ENCODE measurements at places on chromosomes 13 and 19. TPM values are rescaled to one million over a fixed set of nuclear protein-coding genes. Genes with fewer than 3 reads are reported as not detected.
A peak's percentile ranks its signal among the peaks of the same experiment; 100 is the strongest.

GRCh38 chr13:73714522-73714921 lies 419.7 kb downstream of the KLF12 start:
- DNase-seq: no peak

DNA sequence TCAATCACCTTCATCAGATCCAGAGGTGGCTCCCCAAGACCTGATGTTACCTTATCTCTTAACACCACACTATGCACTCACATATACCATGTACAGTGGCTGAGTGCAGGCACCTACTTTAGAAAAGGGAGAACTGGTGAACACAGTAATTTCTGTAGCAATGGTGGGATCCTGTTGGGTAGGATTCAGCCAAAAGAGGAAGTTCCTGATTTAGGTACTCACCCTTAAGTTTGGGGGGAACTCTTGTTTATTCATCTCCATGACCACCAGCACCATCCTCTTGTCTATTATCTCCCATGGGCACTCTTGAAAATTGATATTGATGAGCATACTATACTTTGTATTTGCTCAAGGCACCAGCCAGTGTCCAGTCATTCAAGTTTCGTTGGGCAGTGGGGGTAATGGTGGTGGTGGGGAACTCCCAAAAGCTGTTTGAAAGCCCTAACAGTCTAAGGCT lies 324.4 kb downstream of the LMO7 start:
- DNase-seq: no peak

GRCh38 chr19:19470579-19470978 lies 44.8 kb downstream of the TSSK6 start:
- DNase-seq: no peak

GRCh38 chr19:46173886-46174480 lies 25.9 kb downstream of the IGFL2 start:
- no peak for DNase-seq

DNA sequence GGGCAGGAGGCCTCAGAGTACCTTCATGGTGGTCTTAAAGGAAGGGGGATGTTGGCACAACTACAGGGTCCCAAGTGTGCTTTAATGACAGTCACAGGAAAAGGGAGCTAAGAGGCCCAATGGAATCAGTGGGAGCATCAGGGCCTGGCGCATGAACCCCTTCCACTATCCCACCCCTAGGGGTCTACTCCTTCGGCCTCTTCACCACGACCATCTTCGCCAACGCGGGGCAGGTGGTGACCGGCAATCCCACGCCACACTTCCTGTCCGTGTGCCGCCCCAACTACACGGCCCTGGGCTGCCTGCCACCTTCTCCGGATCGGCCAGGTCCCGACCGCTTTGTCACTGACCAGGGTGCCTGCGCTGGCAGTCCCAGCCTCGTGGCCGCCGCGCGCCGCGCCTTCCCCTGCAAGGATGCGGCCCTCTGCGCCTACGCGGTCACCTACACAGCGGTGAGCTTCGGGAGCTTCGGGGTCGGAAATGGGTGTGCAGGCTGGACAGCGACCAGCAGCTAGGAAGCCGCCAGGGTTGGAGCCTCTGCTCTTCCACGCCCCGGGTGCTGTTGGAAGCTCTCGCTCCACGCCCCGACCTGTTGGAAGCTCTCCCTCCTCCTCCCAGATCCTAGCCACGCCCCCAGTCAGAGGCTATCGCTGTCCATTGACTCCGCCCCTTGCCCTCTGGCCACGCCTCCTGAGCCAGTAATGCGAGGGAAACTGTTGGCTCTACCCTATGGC lies 6.0 kb downstream of the PLPPR2 start:
- no peak for DNase-seq

- DNase-seq: no peak
Measured at GRCh38 chr13:40379794-40380578, 286.5 kb downstream of the FOXO1 start.

- DNase-seq: no peak
Measured at GRCh38 chr13:33524086-33524485, 238.5 kb upstream of the STARD13 start.

GRCh38 chr19:2054763-2055162 lies 3.7 kb upstream of the MKNK2 start:
- DNase-seq: no peak

DNA sequence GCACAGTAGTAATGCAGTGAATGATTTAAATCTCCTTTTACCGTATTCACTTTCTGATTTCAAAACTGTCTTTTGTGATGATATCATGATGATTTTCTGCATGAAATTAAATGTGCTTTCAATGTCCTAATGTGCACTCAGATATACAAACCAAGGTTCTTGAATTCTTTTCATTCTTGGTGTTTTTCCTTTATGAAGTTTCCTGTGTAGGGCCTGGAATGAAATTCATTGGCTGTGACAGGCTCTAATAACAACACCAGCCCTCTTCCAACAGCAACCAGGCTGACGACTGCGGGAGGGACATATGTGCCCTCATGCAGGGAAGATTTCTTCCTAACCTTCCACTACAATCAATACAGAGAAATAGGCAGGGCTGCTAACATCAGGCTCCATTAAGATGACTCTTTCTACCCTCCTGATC lies 1052.0 kb downstream of the DIAPH3 start:
- peak; percentile 18 for DNase-seq

DNA sequence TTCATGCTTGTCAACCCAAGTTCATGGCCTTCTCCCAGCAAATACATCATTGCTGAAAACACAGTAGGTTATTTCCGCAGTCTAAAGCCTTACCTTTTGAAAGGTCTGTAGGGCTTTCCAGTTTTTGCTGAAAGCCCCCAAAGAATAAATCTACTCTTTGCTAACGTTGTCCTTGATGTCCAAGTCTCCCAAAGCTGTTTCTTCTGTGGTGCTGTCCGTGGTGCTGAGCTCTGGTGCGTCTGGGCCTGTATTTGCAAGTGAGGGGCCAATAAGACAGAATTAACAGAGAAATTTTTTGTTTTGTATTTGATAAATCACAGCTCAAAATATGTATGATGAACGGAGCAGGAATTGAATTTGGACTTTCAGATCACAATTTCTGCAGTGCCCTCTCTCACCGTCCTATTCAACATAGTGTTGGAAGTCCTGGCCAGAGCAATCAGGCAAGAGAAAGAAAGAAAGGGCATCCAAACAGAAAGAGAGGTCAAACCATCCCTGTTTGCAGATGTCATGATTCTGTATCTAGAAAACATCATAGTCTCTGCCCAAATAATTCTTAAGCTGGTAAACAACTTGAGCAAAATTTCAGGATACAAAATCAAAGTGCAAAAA lies 9.8 kb upstream of the LGALS16 start:
- DNase-seq: peak; percentile 12

DNA sequence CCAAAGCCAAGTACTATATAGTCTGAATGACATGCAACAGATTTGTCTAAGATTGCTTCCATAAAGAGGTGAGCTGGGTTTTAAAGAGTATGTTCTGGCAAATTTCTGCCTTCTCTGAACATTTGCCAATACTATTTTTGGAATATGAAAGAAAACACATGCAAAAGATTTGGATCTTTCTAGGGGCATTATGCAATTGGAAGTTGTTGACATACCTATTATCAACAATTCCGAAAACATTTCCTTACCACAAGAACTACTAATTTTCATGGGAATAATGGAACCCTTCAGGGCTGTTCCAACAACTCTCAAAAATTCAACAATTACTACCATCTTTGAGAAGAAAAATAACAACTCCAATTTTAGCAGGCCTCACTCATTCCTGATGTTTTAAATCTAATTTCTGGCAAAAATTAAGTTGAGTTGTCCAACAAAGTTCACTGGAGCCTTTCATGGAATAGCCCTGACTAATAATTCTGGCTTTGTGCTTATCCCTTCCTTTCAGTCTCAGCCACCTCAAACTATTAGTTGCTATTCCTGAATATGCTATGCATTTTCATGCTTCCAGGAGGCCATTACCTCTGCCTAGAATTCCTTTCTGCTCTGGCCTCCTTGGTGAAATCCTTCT lies 250.0 kb downstream of the RGCC start:
- no peak for DNase-seq

- DNase-seq: no peak
Measured at GRCh38 chr19:56405062-56405461, 930 bp downstream of the ZNF583 start.

DNA sequence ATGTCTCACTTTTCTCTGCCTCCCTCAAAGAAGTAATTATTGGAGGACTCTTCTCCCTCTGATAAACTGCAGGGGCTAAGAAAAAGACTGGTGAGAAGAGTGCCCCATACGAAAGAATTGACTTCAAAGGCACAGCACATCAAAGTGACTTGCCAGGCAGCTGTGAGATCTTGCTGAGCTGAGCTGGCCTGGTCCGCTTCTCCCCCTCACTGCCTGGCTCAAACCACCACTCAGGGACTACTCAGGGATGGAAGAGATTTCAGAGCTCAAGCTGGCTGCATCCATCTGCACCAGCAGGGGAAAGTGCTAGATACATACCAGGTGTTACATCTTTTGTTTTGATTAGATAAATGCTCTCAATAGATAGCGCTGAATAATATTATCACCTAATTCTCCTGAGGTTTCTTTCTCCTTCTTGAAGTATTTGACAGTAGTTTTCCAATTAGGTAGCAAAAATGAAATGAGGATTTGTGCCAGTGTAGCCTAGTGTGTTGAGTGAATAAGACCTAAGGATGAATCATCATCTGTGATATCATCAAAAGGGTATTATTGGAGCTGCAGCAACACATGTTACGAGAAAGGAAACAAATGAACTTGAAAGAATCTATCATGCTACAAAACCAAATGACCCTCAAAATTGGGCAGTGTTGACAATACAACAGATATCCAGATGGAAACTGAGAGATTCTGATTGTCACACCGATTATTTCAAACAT lies 379.8 kb downstream of the TBC1D4 start:
- DNase-seq: no peak

Gene KRTDAP
- total RNA-seq: not detected

Gene ZNF766
- 16.8 TPM for total RNA-seq

Gene RDH8
- not detected for total RNA-seq

Gene TLE6
- total RNA-seq: 4.7 TPM

Gene TUBGCP3
- total RNA-seq: 15.9 TPM

Gene IGSF23
- total RNA-seq: not detected

Gene PGLYRP1
- total RNA-seq: not detected
